OCI-M1 (cell line): ENCODE measurements at places on chromosomes 7 and 10.

DNA sequence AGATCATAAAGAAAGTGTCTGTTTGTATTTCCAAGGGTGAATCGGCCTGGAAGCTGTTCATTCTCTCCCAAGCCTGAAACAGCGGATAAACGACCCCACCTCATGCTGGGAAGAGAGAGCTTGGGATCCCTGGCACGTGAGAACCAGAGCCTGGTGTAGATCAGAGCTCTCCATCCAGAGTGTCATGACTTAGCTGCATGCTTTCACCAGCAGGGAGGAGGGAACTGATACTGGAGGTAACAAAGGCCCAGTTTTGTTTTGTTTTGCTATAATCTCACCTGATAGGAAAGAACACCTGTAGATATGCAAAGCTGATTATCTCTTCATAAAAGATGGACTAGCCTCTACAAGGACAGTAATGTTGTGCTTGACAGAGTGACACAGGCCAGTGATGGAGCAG is 236.6 kb downstream of the POM121L12 start:
- no peak for DNase-seq

- peak; percentile 58 for DNase-seq
These were observed 26.8 kb downstream of the TLX1 start for GRCh38 chr10:101157756-101158458.

GRCh38 chr7:44988701-44989100 is 9.9 kb upstream of the MYO1G start:
- DNase-seq = no peak

- no peak for DNase-seq
These were observed 97.8 kb downstream of the CDH23 start for GRCh38 chr10:71494476-71494875.

DNA sequence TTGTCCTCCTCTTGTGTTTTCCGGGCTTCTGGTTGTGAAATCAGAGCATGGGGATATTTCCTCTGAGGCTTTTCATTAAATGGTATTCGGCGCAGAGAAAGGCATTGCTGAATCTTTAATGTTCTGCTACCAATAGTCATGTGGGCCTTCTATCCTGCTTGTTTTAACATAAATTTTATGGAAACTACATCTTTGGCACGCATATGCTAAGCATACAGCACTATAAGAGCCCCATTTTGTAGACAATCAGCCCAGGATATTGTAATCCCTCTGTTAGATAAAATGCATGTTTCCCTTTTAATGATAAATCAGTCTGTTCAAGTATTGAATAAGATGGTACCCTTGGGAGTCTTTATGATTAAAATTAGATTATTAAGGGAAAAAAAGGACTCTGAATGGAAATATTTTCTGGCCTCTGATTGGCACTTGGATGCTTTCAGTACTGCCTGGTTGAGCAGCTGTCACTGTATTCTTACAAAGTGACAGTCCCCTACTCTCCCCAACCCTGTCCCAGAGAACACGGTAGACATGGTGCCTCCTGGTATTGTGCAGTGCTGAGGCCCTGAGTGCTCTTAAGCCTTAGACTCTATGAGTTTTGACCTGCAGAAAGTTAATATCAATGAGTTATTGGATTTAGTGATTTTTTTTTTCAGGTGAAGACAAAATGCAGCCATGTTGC is 256.3 kb downstream of the POU6F2 start:
- DNase-seq = no peak

DNA sequence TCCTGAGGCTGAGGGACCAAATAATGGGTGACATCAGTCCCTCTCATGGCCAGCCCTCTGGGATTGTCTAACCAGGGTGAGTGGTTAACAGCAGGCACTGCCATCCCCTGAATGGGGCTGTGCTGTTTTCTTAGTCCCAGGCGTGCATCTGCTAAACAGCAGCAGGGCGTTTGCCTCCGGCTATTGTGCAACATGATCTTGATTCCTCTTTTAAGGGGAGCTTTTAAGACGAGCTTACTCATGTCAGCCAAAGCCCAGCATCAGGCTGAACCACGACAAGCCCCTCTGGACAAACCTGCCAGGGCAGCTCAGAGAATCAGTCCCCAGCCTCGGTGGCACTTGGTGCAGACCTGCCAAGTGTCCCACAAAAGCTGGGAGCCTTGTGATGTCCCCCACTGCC is 16.2 kb upstream of the IGFBP3 start:
- DNase-seq = peak; percentile 4

DNA sequence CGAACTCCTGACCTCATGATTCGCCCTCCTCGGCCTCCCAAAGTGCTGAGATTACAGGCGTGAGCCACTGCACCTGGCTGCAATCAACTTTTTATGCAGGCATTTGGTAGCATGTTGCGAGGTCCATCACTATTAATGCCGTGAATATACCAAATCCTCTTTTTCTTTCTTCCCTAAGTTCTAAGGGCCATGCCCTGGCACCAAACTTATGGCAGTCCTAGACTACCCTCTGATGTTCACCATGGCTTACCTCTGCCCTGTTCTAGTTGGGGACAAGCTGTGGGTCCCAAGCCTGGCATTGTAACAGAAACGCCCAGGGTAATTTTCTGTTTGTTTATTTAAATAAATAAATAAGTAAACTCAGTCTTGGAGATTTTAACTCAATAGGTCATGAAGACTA is 13.3 kb downstream of the PRSS2 start:
- no peak for DNase-seq

GRCh38 chr7:134196439-134196838 is 69.3 kb downstream of the LRGUK start:
- DNase-seq = no peak

DNA sequence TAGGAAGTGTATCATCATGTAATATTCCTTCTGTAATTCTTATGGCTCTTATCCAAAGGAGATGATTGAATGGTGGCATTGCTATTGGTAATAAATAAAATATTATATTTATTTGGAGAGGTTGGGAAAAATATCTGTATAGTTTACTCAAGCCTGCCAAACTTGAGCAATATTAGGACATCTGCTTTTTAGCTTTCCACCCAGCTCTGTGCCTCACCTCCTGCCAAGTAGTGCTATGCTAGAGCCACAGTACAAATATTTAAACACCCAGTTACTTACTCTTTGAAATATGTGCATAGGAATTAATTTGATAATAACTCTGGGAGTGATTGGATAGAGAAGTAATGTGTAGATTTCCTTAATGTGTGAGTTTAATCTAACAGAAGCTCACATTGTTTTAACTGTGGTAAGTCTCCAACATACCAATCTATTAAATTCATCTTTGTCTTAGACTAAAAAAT is 129.2 kb downstream of the BBS9 start:
- DNase-seq = no peak

DNA sequence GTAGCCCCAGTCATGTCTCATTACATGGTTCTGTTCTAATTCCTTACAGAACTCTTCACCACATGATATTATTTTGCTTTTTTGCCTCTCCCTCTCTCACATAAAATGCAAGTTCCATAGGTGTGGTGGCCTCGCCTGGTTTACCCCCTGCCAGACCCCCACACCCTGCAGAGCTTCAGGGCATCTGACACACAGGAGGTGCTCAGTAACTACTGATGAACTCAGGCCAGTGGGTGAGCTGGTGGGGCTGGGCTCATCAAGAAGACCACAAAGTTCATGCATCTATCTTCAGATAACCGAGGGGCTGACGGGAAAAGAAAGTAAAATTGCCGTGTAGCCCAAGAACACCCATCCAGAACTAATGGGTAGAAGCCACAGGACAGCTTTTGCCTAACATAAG is 253.1 kb downstream of the GRID1 start:
- DNase-seq = no peak

DNA sequence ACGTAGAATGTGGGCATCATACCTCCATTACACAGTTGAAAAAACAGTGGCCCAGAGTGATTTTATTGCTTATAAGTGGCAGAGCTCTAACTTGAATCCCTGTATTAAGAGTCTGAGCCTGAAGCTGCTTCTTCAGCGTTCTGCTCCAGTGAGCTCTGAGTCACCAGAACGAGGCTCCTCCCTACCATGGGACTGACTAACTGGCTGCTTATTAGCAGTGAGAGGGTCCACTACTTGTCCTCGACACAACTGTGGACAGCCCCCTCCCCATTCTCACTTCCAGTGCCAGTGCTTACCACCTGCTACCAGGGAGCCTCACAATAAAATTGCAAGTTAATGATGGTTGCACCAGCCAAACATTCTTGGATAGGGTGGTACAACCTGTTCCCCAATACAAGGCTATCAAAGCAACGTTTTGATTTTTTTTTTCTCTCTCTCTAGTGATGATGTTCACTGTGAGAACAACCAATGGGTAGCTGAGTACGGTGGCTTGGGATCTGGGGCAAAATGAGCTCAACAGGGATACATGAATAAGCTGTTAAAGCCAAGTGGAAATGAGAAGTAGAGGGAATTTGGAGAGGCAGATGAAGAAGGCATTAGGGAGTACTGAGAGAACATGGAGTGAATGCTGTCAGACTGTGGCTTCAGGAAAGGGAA is 2.7 kb upstream of the NRG3 start:
- DNase-seq = no peak

DNA sequence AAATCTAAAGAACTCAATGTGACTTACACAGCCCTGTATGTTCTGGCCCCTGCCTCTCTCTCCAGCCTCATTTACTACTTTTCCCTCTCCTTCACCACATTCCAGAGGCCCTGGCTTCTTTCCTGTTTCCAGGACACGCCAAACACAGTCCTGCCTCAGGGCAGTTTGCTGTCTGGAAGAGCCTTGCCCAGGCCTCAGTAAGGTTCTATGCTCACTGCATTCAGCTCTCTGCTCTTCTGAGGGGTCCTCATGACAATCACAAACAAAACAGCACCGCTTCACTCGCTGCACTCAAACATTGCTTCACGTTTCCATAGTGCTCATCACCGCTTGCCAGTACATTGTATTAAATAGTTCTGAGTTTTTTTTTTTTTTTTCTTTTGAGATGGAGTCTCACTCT is 35.1 kb upstream of the GARS1 start:
- no peak for DNase-seq

GRCh38 chr7:132386201-132386681 is 190.0 kb downstream of the PLXNA4 start:
- no peak for DNase-seq

DNA sequence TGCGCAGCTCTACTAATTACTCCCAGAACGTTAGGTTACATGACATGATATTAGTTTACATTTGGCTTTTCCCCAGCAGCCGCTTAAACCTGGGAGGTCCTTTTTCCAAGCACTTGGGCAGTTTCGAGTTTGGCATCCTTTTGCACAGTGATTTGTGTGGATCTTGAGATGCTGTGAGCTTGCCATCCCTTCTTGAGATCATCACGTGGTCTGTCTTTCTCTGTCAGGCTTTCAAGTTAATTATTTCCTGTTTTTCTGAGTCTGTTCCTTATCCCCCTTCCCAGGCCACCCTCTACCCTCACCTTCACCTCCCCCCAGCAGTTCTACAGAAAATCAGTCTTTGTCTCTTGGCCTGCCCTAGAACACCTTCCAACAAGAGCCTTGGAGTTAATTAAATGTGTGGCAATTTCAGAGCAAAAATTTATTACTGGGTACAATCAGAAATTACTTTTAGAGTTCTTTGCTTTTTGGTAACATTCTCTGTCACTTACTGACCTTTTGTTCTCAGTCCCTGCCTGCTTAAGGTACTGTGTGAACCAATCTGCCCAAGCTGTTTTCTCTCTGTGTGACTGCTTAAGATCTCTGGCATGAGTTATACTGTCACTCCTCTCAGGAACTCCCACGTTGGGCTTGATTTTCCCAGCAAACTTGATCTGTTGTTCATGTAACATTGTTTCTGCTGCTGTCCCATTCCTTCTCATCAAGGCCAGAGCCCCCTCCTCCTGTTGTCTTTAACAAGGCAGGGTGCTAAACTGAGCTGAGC is 3.1 kb upstream of the SLF2 start:
- DNase-seq = peak; percentile 55

GRCh38 chr7:36306222-36306621 is 83.4 kb upstream of the ANLN start:
- DNase-seq = no peak

DNA sequence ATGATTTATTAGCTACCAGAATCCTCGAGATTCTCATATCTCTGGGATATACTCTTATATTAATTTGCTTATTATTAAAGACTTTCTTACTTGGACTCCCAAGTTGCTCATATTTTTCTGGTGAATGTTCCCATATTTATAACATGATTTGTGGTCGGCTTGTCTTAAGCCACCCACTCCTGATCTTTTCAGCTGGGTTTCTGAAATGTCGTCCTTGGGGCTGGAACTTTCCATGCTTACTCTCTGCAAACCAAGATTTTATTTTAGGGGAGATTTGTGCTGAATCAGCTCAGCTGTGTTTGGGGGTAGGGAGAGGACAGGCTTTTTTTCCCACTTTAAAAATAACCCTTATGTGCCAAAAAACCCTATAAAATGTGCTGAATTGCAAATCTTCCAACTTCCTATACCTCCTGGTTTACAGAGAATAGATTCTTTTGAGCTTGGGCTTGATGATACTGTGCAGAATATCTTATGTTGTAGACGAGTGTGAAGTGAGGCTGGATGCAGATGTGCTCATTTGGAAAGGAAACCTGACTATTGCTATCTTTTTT is 162.1 kb downstream of the SND1 start:
- DNase-seq = no peak

DNA sequence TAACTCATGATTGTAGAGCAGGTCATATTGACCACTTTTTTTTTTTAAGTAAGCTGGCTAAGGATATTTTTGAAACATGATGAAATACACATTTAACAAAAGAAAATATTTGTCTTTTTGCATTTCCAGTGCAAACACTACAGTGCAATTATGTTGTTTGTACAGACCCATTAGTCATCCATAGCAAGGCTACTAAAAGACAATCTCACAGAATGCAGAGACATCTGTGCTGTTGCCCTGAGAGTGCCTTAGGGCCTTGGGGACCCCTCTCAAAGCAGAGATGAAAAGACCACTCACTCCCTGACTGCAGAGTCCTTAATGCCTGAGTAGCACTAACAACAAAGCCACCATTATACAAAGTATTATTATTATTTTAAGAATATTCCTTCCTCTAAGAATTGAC is 104.5 kb downstream of the NRCAM start:
- no peak for DNase-seq
